ENCODE measurements at places on chromosomes 12 and 14. TPM values are rescaled to one million over a fixed set of nuclear protein-coding genes. Genes with fewer than 3 reads are reported as not detected.
A peak's percentile ranks its signal among the peaks of the same experiment; 100 is the strongest.

The PGF gene
- 0.41 TPM for total RNA-seq

The CCDC175 gene
- total RNA-seq, result not detected

The SLC17A8 gene
- total RNA-seq, result not detected

The CLEC7A gene
- total RNA-seq, result 0.17 TPM

The TSHR gene
- total RNA-seq, result 0.47 TPM

The KLHL33 gene
- total RNA-seq, result 0.05 TPM

The JKAMP gene
- total RNA-seq, result 28.8 TPM

The LRCOL1 gene
- total RNA-seq, result not detected

The PMEL gene
- not detected for total RNA-seq

DNA sequence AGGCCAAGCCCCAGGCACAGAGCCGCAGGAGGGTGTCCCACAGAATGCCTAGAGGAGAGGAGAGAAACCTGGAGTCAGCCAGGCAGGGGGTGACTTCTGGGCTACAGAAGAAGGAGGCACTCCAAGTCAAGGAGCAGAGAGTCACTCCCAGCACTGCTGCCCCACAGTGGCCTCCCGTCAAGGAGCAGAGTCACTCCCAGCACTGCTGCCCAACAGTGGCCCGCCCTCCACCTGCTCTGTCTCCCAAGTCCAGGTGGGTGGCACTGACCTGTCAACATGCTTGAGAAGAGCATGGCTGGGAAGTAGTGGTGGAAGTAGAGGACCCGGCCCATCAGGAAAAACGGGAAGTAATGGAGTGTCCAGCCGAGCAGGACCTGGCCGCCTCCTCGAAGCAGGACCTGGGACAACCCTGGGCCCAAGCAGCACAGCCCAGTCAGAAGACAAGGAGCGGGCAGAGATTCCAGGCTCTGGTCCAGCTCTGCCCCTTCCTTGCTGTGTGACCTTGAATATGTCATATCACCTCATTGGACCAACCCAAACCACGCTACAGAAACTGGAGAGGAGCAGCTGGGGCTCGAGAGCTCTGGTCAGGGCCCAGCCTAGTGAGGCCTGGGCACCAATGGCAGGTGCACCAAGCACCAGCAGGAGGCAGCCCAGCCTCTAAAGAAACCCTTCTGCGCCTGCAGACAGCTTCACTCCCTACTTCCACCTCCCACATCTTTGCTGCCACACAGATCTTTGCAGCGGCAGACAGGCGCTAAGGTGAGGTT is 7.6 kb upstream of the NGB start:
- H3K27ac ChIP-seq, result no peak overlapping the region
- no peak overlapping the region for H3K4me3 ChIP-seq
- DNase-seq, result no peak
- peaks cover 2% of the 10 kb centered on the region for H3K36me3 ChIP-seq
- H3K27me3 ChIP-seq, result no peaks in the 10 kb centered on the region

GRCh38 chr12:95473884-95474659 is at the start of gene METAP2:
Gene METAP2, plus strand, starts transcription at chr12:95474152. Its CDS starts 28 bp downstream, at chr12:95474180.
- H3K4me1 ChIP-seq, result peaks cover 46% of the 10 kb centered on the region
- peaks cover 35% of the 10 kb centered on the region for H3K36me3 ChIP-seq
- peak; percentile 86 for DNase-seq
- H3K27ac ChIP-seq, result peak within 1 kb of the TSS; percentile 100
- no peaks in the 10 kb centered on the region for H3K27me3 ChIP-seq

GRCh38 chr14:57889245-57889644 is 23.4 kb upstream of the SLC35F4 start:
- no peak for DNase-seq
- no peak overlapping the region for H3K4me3 ChIP-seq
- H3K36me3 ChIP-seq, result no peaks in the 10 kb centered on the region
- H3K4me1 ChIP-seq, result no peaks in the 10 kb centered on the region

DNA sequence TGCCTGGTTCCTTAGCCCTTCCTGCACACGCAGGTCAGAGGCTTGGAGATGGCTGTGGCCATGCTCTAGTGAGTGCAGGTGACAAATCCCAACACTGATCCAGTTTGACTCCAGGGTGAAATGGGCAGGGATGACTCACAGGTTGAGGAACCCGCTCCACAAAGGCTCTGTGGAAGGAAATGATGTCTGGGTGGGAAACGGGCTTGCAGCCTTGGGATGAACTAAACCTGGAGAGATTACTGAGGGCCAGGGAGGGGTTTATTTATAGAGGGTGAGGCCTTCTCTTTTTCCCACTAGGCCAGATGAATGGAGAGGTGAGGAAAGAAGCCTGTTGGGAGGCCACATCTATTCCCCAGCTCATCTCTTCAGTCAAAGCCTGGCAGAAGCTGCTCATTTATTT is 29.3 kb upstream of the EMP1 start:
- H3K27ac ChIP-seq, result no peak overlapping the region
- no peak for DNase-seq
- no peaks in the 10 kb centered on the region for H3K36me3 ChIP-seq
- peaks cover 22% of the 10 kb centered on the region for H3K27me3 ChIP-seq
- peaks cover 19% of the 10 kb centered on the region for H3K4me1 ChIP-seq

GRCh38 chr12:124026755-124027745 is 54.0 kb downstream of the ZNF664 start:
- DNase-seq, result no peak
- H3K27me3 ChIP-seq, result peaks cover 5% of the 10 kb centered on the region
- H3K27ac ChIP-seq, result no peak overlapping the region
- no peaks in the 10 kb centered on the region for H3K4me1 ChIP-seq
- H3K36me3 ChIP-seq, result no peaks in the 10 kb centered on the region
- H3K4me3 ChIP-seq, result no peak overlapping the region

GRCh38 chr12:117127933-117128823 is 29.0 kb upstream of the TESC start:
- no peak overlapping the region for H3K4me3 ChIP-seq
- peaks cover 14% of the 10 kb centered on the region for H3K4me1 ChIP-seq
- no peak overlapping the region for H3K27ac ChIP-seq
- no peaks in the 10 kb centered on the region for H3K36me3 ChIP-seq
- no peak for DNase-seq
- peaks cover 5% of the 10 kb centered on the region for H3K27me3 ChIP-seq

DNA sequence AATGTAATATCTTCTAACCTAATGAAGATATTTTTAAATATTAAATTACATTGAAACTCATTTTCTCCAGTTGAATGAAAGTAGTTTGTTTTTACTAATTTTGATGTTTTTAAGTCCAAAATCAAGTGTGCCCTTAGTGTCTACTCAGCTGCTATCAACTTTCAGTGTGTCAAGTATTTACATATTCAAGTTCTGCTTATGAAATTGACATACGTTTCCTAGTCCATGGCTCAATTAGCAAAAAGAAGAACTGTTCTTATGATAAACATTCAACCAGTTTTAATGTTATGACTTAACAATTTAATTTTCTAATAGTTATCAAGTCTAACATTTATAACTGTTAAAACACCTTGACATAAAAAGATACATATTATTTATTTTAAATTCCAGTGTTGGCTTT is 137.1 kb downstream of the DUSP6 start:
- peaks cover 36% of the 10 kb centered on the region for H3K4me1 ChIP-seq
- H3K27me3 ChIP-seq, result peaks cover 5% of the 10 kb centered on the region
- no peak for DNase-seq
- H3K27ac ChIP-seq, result no peak overlapping the region

DNA sequence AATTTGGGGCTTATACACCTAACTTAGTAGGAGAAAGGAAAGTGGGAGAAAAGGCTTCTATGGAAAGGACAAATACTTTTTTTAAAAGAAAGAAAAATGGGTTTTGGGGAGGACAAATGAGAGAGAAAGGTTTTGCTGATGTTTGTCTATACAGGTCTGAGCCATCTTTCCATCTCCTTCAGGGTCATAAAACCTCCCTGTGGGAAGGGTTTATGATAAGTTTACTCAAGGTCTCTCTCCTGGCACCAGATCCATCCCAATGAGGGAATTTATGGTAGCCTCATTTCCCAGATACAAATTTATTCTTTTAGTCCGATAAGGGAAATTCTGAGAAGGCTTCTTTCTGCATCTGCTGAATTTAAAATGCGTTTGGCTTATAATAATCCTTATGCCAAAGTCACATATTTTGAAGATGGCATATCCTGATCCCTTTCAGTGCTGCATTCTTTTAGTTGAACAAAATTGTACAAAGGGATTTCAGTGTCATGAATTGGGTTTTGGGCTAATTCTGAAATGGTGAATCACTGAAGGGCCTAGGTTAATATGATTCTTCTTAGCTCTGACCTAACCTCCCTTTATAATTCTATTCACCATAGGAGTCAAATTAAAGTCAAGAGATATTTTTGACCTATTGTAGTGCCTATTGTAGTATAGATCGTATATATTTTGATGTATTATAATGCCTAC is 173.5 kb upstream of the DYRK2 start:
- no peak for DNase-seq
- peaks cover 10% of the 10 kb centered on the region for H3K27me3 ChIP-seq
- no peaks in the 10 kb centered on the region for H3K36me3 ChIP-seq

DNA sequence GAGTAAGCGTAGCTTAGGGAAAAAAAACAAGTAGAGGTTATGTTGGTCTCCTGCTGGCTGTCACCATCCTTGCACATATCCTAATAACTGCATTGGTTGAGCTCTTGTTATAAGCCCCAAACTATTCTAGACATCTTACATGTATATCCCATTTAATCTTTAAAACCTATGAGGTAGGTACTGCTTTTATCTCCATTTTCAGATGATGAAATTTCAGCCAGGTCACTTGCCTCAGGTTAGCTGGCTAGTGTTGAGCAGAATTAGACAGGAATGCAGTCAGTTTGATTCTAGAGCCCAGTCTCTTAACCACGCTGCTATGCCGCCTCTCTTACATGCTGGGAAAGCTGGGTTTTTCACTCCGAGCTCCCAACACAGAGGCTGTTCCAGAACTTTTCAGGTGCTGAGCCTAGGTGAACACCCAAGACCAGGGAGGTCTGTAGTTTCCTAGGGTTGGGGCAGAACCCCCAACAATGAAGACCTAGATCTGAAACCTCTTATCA is 269.9 kb upstream of the RGS6 start:
- H3K4me1 ChIP-seq, result peaks cover 27% of the 10 kb centered on the region
- peaks cover 2% of the 10 kb centered on the region for H3K27me3 ChIP-seq
- H3K4me3 ChIP-seq, result no peak overlapping the region
- no peak overlapping the region for H3K27ac ChIP-seq

DNA sequence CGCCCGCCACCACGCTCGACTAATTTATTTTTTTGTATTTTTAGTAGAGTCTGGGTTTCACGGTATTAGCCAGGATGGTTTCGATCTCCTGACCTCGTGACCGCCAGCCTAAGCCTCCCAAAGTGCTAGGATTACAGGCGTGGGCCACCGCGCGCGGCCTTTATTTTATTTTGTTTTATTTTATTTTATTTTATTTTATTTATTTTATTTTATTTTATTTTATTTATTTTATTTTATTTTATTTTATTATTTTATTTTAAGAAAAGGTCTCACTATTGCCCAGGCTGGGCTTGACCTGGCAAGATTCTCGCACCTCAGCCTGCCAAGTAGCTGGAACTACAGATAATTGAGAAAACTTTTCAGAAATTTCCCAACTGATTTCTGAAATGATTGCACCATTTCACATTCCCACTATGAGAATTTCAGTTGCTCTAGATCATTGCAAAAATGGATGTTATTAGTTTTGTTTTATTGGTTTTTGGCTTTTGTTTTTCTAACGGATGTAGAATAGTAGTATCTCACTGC is 358.3 kb downstream of the SLC6A15 start:
- no peak overlapping the region for H3K27ac ChIP-seq
- no peak for DNase-seq
- H3K36me3 ChIP-seq, result no peaks in the 10 kb centered on the region
- no peaks in the 10 kb centered on the region for H3K4me1 ChIP-seq
- H3K4me3 ChIP-seq, result no peak overlapping the region
- H3K27me3 ChIP-seq, result no peaks in the 10 kb centered on the region

Measured in activated T-helper 1 cell treated with anti-CD3 and anti-CD28 coated beads, Interleukin-12 subunit alpha, Interleukin-12 subunit beta, Interleukin-2, Interleukin-4 antibody, amounts not matched to agents 30 ng/mL and 10 ng/mL and 1 ng/mL, durations not matched to agents 14 hours and 24 hours and 36 hours (primary cell).